ENCODE measurements at places on chromosomes 6 and 20.
A peak's percentile ranks its signal among the peaks of the same experiment; 100 is the strongest.

- no peak for DNase-seq
Observed at GRCh38 chr20:57410398-57410920, 19.3 kb downstream of the RBM38 start.

- no peak for DNase-seq
Observed at GRCh38 chr6:119179842-119180241, 101.4 kb upstream of the FAM184A start.

DNA sequence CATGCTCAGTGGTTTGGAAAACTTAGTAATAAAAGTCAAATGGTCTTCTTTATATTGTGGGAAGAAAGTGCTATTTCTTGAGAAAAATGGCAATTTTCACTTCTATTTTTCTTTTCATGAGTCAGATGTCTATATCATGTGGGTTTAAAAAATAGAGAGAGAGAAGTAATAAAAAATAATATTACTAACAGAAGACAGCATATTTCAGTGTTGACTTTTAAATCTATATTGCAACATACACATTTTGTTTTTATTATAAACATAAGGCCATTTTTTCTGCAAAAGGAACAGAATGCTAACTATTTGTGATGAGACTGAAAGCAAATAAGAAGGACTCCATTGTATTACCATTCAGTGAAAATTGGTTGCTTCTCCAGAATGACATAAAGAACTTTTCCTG lies 135.1 kb upstream of the CNR1 start:
- DNase-seq, result no peak

GRCh38 chr20:40771308-40771610 lies 82.2 kb upstream of the MAFB start:
- DNase-seq, result no peak

DNA sequence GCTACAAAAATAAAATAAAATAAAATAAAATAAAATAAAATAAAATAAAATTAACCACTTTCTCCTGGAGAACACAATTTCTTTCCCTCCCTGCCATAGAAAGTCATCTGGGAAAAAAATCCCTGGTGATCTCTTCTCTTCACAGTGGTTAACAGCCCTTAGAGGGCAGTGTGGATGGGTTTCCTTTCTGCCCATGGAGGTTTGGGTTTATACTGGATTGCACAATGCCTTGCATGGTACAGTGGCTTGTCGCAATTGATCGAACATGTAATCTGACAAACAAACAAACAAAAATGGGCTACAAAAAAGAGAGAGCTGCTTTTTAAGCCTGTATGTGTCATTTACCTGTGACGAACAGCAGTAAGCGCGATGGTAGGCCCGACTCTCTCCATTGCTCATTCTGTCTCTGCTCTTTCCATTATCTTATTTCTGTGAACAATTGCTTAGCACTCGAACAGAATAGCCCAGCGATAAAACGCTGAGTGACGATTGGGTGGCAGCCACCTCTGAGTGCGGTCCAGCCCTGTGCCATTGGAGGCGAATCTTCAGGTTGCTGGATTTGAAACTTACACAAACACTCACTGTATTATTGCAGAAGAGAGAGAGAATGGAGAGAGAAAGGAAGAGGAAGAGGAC lies 166.1 kb downstream of the CD83 start:
- DNase-seq, result peak; percentile 65

- no peak for DNase-seq
Observed at GRCh38 chr20:48691523-48691922, 136.3 kb downstream of the PREX1 start.

GRCh38 chr20:10660661-10661060 lies 13.1 kb downstream of the JAG1 start:
- no peak for DNase-seq

GRCh38 chr6:11043961-11044711 lies at the start of gene ELOVL2:
TSS of gene ELOVL2 (minus strand) at chr6:11044305. CDS start at chr6:11044230, 75 bp downstream.
- DNase-seq, result no peak

- no peak for DNase-seq
Observed at GRCh38 chr20:20677186-20677585, 35.3 kb downstream of the RALGAPA2 start.

Data from MV-4-11 (cell line).